ENCODE measurements at places on chromosomes 1 and 21.

GRCh38 chr1:173946380-173946921 is 29.3 kb upstream of the SERPINC1 start:
- no peak for DNase-seq

- no peak for DNase-seq
Measured at GRCh38 chr21:32141318-32141633, 137.6 kb downstream of the MIS18A start.

DNA sequence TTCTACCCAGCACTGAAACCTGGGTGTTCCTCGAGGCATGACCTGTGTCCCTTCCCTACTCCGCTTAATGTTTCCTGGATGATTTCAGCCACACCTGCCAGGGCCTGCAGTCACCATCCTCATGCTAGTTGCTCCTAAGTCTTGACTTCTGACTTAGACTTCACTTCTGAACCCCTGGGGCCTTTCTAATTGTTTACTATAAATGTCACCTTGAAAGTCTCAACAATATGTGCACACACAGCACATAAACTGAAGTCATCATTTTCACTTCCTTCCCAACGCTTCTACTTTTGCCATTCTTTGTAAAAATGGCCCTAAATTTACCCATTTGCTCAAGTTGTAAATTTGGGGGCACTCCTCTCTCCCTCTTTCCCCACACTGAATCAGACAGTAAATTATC is 141.1 kb downstream of the DYRK1A start:
- no peak for DNase-seq

DNA sequence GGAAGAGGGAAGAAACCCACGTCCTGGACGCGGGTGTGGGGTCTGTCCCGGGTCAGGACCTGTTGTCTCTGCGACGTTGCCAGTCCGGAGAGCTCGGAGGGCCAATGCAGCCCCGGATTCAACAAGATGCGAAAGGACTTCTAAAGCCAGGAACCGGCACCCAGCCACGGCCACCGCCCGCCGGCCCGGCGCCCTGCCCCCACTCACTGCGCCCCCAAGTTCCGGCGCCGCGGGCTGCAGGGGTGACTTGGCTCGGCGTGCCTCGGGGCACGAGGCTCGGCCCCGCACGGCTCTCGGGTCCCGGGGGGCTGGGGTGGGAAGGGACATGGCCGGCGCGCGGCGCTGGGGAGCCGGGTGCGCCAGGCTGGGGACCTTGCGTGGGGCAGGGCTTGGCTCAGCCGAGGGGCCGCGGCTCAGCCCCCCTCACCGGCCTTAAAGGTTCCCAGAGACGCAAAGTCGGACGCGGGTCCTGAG is 51.8 kb upstream of the H6PD start:
- peak; percentile 28 for DNase-seq

GRCh38 chr1:19780267-19780877 is 19.3 kb downstream of the TMCO4 start:
- DNase-seq: no peak

DNA sequence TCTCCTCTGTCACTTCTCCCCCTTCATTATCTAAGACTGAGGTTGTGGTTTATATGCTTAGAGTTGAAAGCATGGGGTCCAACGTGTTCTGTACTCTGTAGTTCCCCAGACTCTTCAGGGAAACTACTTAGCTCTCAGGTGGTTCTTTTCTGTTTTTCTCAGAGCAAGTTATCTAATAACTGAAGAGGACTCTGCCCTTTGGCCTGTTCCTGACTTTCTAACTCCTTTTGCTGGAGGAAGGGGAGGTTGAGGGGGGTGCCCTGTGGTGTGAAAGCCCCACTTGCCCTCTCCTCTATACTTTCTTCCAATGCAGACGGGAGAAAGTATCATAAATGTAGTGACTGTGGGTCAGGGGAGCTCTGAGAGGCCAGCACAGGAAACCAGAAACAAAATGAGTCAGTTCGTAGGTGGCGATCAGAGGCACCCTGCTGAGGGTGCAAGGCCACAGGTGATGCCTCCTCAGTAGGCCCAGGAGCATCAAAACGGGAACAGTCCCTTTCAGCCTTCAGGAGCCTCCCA is 5.0 kb downstream of the SLC25A44 start:
- DNase-seq: no peak

GRCh38 chr1:181711820-181712219 is 228.5 kb downstream of the CACNA1E start:
- no peak for DNase-seq

GRCh38 chr1:69863704-69864103 is 296.0 kb downstream of the LRRC7 start:
- no peak for DNase-seq

GRCh38 chr1:63428815-63429214 is 61.4 kb downstream of the ALG6 start:
- no peak for DNase-seq

GRCh38 chr1:70818401-70818800 is 229.2 kb downstream of the PTGER3 start:
- no peak for DNase-seq

GRCh38 chr21:38455403-38455802 is 42.9 kb downstream of the ERG start:
- DNase-seq: no peak

GRCh38 chr1:169298441-169298840 is 69.2 kb downstream of the NME7 start:
- DNase-seq: peak; percentile 19

- DNase-seq: no peak
Measured at GRCh38 chr1:72369069-72369757, 86.9 kb upstream of the NEGR1 start.

- DNase-seq: peak; percentile 85
Measured at GRCh38 chr1:52632732-52633290, at the start of gene SHISAL2A. Gene SHISAL2A (plus strand): TSS chr1:52633168. CDS start chr1:52633494, 326 bp downstream.

GRCh38 chr1:119639109-119639508 is 9.0 kb downstream of the ZNF697 start:
- no peak for DNase-seq

- peak; percentile 46 for DNase-seq
Measured at GRCh38 chr1:219837274-219837993, 90.9 kb downstream of the SLC30A10 start.

- DNase-seq: no peak
Measured at GRCh38 chr1:168772428-168773060, 43.5 kb upstream of the DPT start.

DNA sequence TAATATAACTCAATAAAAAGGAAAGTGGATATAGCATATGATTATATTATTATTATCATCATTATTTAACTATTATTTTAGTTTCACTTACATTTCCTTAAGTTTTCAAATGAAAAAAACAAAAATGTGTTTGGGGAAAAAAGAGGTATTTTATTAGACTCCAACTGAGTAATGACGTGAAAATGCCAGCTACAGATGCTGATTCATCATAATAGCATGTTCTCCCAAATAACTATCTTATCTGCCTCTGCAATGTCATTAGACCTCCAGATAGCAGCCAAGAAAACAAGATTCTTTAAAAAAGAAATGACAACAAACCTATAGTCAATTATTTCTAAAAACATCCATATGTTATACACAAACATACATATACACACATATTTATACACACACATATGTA is 1071.9 kb upstream of the TMPRSS15 start:
- no peak for DNase-seq

DNA sequence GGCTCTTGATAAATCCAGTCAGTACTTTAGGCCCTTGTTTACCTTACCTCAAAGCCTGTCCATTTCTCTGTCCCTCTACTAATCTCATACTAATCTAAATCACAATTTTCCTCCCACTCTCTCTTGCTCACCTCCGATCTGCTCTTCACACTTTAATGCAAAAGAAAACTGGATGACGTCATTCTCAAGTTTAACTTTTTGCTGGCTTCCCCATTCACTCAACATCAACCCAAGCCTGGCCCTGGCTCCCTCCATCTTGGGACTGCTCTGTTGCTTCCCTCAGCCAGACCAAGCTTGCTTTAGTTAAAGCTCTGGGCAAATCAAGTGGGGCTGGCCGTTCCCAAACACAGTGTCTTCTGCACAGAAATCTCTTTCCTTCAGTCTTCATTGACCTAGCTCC is 29.7 kb downstream of the COA6 start:
- DNase-seq: no peak

DNA sequence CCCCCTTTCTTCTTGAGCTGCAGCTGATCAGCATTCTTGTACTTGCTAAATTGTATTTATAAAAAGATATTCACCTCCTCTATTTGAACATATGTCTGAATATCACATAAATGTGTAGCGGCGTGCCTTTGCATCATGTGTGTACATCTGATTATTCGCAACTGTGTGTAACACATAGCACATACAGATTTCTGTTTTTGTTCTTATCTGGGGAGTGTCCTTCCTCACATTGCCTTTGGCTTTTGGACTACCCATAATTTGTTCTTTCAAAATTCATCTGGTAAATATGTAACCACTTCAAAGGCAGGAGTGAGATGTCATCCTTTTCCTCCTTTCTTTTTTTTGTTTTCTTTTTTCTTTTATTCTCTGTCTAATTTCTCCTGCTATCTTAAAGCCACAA is 113.6 kb downstream of the PBX1 start:
- no peak for DNase-seq

- DNase-seq: no peak
Measured at GRCh38 chr1:224456637-224456953, 22.0 kb upstream of the WDR26 start.

DNA sequence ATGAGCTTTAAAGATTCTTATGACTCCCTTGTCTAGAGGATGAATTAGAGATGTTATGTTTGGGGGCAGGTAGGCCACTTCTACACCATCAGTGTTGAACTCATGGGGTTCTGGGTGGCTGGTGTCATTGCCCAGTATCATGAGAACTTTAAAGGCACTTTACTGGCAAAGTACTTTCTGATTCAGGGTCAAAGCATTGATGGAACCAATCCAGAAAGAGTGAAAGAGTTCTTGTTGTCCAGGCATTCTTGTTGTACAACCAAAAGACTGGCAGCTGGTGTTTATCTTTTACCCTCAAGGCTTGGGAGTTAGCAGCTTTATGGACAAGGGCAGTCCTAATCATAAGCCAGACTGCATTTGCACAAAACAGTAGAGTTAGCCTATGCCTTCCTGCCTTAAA is 673.0 kb downstream of the USP25 start:
- no peak for DNase-seq

GRCh38 chr1:82586473-82586872 is 785.7 kb downstream of the ADGRL2 start:
- no peak for DNase-seq

DNA sequence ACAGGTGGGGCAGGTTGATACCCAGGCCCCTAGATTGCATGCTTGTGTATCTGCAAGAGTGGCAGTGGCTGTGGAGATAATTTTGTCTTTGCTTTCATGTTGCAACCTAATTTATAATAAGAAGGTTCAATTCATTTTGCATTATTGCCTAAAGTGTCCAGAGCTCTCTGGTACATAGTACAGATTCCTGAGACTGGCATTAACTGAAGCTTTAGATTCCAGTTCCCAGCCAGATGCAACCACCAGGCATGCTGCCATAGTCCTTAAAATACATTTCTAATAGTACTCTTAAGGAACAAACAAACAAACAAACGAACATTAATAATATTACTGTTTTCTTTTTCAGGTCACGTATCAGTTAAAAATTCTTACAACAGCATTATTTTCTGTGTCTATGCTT is 36.9 kb downstream of the SLC35A3 start:
- no peak for DNase-seq

GRCh38 chr1:232226197-232226712 is 403.7 kb downstream of the SIPA1L2 start:
- DNase-seq: peak; percentile 28

- peak; percentile 89 for DNase-seq
Measured at GRCh38 chr1:228073857-228074545, 8.5 kb upstream of the ARF1 start.
